ENCODE measurements at places on chromosomes 16 and 17.

DNA sequence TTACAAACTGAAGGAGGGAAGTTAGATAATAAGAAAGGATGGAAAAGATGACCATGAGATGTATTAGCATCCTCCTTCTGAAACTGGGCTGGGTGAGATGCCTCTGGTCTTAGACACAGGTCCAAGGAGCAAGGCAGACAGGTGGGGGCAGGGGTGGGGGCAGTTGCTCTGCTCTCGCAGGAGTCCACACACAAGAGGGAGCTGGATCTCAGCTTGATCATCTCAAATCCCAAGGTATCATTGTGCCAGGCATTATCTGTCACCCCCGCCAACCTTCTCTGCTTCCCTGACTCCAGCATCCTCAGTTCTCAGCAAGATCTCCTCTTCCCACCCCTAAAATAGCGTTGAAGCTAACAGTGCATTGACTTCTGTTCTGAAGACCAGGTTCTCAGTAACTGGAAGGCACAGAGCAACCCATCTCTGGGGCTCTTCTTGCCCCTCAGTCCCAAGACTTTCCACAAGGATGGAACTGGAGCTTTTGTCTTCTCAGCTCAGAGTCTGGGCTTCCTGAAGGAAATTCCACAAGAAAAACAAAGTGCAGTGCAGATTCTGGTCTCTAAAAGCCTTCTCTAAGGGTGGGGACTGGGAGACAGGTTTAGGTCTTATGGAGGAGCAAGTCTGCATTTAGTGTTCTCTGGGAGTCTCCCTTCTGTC is 1.6 kb downstream of the FLOT2 start:
- DNase-seq = no peak

GRCh38 chr17:77375917-77376651 is 235.3 kb downstream of the SEC14L1 start:
- DNase-seq = peak; percentile 38

DNA sequence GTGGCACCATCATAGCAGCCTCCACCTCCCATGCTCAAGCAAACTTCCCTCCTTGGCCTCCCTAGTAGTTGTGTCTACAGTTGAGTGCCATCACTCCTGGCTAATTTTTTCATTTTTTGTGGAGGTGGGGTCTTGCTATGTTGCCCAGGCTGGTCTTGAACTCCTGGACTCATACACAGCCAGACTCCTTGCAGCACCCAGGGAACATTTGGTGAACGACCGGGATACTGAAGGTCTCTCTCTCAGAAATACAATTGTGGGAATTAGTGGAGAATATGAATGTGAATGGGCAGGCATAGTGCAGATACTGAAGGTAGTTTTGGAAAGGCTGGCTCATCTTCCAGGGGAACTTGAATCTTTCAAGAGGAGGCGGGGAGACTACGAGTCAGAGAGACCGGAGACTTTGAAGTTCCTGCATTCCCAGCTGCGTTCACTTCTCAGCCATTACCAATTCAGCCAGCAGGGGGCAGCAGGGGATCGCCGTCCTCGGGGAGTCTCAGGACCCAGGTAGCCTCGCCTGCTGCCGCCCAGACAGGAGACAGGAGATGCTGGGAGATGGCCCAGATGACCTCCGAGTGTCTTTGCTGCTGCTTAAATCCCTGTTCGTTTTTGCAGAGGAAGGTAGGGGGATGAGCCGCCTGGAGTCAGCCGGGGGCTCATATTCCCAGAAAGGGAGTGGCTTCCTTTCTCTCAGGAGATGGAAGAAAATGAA is 68.6 kb downstream of the HAPSTR1 start:
- no peak for DNase-seq

- DNase-seq = no peak
These were observed 28.5 kb upstream of the VAT1L start for GRCh38 chr16:77759821-77760220.

- no peak for DNase-seq
These were observed 427.9 kb downstream of the CDH11 start for GRCh38 chr16:64693946-64694345.

- DNase-seq = no peak
These were observed 13.5 kb downstream of the SPPL2C start for GRCh38 chr17:45857977-45858708.

DNA sequence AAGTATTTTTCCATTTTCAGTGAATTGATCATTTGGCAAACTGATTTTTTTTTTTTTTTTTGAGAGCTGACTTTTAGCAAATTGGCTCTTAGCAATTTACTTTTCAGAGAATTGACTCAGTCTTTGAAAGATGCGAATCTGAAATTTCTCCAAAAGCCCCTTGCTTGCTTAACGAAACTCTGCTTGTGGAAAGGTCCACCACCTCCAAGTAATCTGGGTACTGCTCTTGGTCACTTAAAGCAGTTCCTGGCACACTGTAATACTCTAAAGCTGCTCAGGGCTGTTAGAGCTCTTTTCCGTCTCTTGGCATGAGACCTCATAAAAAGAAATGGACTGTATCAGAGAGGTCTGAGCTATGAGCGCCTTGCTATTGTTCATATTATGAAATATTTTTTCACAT is 2.9 kb downstream of the GSDMB start:
- no peak for DNase-seq

DNA sequence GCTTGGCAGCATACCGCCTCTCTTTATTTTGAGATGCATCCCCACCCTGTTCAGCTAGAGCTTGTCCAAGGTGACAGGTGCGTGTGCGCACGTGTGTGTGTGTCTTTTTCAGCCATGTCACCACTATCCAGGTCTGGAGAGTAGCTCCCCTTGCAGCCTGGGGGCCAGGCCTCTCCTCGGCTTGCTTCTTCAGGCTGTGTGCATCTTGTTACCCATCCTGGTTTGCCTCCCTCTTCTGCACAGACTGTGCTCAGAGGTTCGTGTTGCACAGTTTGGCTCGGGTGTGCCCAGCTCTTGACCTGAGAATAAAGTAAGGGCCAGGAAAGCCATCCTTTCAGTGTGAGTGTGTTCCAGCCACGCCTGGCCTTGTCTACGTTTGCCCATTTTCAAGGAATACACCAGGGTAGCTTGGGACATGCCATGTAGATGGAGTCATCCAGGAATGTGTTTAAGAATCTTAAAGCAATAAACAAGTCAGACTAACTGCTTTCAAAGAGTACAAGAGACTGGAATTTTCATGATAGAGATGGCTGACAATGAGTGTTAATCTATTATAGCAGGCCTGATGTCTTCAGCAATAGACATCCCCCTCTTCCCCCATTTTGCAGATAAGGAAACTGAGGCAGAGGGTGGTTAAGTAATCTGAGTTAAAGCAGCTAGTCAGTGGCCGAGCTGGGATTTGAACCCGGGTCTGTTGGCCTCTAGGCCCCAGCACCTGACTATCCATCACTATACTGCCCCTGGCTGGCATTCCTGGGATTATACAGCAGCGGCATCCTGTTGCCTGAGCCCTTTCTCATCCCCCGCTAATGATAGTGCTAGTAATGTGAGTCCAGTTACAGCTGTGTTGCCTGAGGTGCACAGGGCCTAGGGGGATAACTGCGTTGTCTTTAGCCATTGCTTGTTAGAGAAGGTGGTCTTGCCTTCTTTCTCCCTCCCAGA is 77.9 kb downstream of the KSR1 start:
- DNase-seq = no peak

GRCh38 chr16:88747588-88748301 is 37.3 kb downstream of the PIEZO1 start:
- DNase-seq = no peak

DNA sequence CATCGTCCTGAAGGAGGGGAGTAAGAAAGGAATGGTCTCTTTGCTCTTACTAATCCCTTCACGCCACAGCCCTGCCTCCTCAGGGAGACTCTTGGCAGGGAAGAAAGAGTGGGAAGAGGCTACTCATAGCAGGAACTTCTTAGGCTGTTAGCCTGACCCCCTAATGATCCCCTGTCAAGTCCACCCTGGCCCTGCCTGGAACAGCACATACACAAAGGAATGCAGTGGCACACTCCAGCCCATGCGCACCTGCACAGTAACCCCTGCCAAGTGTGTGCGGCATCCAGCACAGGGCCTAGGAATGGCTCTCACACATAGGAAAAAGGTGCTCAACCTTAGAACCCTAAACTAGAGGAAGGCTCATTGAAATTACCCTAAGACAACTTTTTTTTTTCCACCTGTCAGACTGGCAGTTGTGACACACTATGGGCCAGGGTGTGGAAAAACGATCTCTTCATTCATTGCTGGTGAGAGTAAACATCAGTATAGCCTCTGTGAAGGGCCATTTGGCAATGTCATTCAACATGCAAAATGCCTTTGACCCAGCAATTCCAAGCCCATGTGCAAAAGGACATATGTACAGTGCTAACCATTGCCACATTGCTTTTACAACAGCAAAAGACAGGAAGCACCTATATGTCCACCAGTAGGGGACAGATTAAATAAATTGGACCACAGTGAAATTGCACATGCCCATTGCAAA is 50.1 kb downstream of the PIMREG start:
- DNase-seq = no peak

- no peak for DNase-seq
These were observed 28.2 kb upstream of the ZC3H18 start for GRCh38 chr16:88541831-88542616.

DNA sequence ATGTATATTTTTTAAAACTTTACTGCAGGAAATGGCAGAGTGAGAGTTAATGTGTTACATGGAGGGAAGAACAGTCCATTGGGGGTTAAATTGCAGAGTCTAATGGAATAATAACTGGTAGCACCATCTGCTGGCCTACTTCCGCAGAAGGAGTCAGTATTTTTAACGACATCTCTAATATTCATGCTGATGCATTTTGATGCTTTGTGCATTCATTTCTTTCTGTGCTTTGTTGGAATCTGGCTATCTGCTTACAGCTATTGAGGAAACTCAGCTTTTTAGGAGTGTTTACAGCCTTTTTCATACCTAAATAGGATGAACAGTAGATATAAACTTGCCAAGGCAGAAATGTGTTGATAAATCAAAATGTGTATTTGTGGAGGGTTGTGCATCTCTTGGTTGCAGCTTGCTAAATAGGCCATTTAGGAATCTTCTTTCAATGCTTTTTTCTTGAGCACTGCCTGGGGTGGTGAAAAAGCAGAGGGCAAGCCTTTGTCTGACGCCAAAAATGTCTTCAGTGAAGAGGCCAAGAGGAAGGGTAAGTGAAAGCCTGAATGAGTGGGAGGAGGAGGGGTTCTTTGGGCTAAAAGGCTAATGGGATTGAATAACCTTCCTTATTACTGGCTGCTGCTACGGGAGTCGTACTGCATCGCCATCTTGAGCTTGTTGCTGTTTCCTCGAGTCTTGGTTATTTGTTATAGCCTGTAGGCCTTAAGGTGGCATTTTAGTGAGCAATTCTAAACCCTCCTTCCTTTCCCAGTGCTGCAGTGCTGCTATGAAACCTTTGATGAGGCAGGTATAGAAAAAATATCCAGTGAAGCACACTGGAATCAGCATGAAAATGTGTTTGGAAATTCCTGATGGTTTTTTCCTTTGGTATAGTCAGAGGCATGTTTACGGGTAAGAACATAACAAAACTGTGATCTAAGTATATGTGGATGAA is 153.3 kb downstream of the CHD9 start:
- no peak for DNase-seq

GRCh38 chr16:29192329-29193247 is 207.7 kb downstream of the LAT start:
- DNase-seq = no peak

- DNase-seq = no peak
These were observed 6.2 kb downstream of the CHAD start for GRCh38 chr17:50462446-50462845.

DNA sequence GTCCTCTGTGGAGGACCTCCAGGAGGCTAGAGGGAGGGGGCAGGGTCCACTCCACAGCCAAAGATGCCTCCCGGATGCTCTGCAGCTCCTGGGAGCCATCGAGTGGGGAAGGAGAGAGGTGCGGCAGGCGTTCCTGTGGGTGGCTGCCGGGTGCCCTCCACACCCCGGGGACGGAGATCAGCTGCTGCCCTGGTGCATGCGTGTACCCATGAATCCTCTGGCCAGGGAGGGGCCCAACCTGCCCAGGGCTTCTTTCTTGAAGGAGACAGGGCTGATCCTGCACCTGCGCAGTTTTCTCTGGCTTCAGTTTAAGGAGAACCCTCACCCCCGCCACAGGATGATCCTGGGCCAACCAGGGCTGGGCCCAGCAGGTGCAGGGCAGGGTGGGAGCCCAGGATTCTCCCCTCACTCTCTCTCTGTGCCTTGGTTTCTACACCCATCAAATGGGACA is 33.5 kb upstream of the DOC2B start:
- DNase-seq = no peak

DNA sequence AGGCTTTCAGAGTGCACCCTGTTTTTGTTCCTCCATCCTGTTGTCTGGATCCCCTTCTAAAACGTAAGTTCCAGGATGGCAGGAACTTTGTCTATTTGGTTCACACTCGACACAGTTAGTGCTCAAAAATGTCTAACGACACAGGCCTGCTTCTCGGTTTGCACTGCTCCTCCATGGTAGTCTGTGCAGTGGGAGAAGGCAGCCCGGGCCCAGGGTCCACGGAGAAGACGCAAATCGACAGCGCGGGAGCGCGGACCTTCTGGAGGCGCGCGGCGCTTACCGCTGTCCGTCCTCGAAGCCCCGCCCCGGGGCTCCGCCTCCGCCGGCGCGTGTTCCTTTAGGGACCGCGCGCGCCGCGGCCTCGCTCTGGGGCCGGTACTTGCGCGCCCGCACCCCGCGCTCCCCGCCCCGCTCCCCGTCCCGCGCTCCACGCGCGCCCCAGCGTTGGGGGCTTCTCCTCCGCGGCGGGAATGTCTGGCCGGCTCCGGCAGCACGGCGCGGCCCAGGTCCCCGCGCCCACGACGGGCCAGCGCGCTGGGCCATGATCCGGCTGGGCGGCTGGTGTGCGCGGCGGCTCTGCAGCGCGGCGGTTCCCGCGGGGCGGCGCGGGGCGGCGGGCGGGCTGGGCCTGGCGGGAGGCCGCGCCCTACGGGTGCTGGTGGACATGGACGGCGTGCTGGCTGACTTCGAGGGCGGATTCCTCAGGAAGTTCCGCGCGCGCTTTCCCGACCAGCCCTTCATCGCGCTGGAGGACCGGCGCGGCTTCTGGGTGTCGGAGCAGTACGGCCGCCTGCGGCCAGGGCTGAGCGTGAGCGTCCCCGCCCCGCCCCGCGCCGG is at the start of gene NT5M:
TSS of gene NT5M (plus strand) at position 364 of the 837 bp plus-strand sequence. CDS start at position 542, 178 bp downstream.
- DNase-seq = no peak

DNA sequence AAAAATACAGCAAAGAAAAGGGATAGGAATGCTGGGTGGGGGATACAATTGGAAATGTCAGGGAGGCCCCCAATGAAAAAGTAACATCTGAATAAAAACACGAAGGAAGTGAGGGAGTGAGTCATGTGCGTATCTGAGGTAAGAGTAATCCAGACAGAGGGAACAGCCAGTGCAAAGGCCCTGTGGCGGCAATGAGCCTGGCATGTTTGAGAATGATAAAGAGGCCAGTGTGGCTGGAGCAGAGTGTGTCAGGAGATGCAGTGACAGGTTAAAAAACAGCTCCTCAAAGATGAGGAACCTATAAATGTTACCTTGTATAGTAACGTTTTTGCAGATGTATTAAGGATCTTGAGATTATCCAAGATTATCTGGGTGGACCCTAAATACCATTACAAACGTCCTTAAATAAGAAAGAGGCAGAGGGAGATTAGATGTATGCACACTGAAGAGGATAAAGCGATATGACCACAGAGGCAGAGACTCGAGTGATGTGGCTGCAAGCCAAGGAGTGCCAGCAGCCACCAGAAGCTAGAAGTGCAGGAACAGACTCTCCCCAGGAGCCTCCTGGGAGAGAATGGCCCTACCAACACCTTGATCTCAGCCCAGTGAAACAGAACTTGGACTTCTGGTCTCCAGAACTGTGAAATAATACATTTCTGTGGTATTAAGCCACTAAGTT is 17.8 kb upstream of the SLC35B1 start:
- DNase-seq = no peak
